ENCODE measurements at places on chromosomes 11 and 22.

DNA sequence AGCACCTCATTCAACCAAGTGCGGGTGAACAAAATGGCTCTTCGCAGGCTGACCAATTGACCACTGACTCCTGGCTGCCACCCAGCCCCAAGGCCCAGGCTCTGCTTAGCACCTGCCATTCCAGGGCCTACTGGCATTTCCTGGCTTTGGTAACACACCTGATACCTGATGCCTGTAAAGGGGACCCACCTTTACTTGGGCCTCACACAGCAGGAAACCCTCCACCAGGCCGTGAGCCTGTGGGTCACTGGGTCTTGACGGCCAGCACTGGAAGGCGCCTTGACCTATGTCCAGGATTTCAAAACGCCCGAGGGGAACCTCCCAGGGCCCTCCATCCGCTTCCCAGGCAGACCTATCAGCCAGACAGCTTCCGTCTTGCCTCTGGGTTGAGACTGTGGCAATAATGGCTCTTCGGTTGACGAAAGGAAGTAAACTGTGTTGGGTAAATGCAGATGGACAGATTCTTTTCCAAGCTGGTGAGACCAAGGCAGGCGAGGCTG is 16.8 kb upstream of the TMEM184B start:
- DNase-seq: no peak

- DNase-seq: no peak
These were observed 9.9 kb downstream of the NAP1L4 start for GRCh38 chr11:2982214-2982613.

- DNase-seq: no peak
These were observed 6.8 kb downstream of the TBC1D22A start for GRCh38 chr22:46769191-46769675.

DNA sequence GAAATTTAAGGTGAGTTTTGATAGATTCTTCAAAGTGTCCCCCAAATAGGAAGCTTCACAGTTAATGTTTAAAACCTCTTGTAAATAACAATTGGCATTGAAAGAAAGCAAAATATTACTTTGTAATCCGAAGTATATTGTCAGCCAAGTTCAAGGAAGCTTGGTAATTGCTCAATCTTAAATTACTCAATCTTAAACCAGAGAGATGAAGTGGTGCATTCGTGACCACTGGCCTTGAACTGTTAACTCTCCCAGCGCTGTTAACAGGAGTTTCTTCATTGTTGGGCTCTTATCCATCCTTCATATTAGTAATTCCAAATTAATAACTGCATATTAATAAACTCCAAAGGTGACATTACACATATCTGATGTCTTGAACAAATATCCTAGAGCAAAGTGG is 20.6 kb upstream of the FDX1 start:
- no peak for DNase-seq

DNA sequence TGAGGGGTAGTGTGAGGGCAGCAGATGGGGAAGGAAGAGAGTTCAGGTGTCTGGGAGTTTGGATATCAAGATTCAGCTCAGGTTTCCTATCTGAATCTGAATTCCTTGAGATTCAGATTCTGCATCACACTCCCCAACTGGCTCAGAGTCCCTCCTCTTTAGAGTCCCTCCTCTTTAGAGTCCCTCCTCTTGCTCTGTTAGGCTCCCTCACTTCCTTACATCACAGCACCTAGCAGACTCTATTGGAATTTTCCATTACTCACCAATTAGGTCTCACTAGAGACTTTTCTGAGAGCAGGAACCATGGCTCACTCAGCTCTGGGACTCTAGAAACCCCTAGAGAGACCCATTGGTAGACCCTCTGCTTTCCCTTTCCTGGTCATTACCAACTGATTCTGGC is 303.4 kb upstream of the SYN3 start:
- no peak for DNase-seq

GRCh38 chr11:8459711-8460399 is 134.2 kb downstream of the STK33 start:
- no peak for DNase-seq

GRCh38 chr22:38871360-38872171 is 450 bp downstream of the CBX6 start:
- DNase-seq: no peak

GRCh38 chr11:2515401-2516275 is 70.8 kb downstream of the KCNQ1 start:
- DNase-seq: no peak

GRCh38 chr22:36445158-36445668 is 36.2 kb downstream of the TXN2 start:
- DNase-seq: no peak

- DNase-seq: no peak
These were observed 29.4 kb upstream of the SORL1 start for GRCh38 chr11:121422675-121423074.

- no peak for DNase-seq
These were observed 16.1 kb downstream of the C2CD3 start for GRCh38 chr11:74154620-74155281.

DNA sequence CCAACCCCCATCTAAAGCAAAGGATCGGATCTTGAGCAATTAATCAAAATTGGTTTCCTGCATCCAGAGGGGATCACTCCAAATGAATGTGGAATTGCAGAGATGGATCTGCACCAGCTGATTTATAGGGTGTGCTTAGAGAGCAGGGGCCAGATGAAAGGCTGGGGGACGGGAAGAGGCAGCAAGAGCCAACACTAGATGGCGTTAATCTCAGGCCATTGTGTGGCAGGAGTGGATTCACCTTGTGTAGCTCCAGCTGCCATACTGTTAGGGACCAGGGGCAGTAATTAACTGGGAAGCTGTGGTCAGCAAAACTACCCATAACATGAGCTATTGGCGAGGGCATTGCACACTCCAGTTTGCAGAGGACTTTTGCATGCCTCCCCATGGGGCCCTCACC is 35.6 kb downstream of the SERPINH1 start:
- DNase-seq: no peak

Data from smooth muscle cell of the brain vasculature (primary cell).